ENCODE measurements at places on chromosomes 13 and 19.
A peak's percentile ranks its signal among the peaks of the same experiment; 100 is the strongest.

DNA sequence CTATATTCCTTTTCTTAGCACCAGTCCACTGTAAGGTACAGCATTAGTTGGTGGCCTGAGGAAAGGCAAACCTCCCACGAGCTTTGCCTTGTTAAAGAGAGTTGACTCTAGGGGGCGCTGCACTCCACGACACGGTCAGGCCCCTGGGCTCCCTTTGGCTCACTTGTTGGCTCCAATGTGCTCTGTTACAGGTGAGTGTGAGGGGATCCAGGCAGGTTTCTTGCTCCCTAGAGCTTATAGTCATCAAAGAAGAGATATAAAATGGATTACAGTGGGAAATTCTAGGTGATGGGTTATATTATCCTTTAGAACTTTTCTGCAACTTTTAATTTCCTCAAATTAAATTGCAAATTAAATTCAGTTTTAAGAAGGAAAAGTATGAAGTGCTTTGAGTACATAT lies 3.7 kb downstream of the WDR87 start:
- DNase-seq, result peak; percentile 85

DNA sequence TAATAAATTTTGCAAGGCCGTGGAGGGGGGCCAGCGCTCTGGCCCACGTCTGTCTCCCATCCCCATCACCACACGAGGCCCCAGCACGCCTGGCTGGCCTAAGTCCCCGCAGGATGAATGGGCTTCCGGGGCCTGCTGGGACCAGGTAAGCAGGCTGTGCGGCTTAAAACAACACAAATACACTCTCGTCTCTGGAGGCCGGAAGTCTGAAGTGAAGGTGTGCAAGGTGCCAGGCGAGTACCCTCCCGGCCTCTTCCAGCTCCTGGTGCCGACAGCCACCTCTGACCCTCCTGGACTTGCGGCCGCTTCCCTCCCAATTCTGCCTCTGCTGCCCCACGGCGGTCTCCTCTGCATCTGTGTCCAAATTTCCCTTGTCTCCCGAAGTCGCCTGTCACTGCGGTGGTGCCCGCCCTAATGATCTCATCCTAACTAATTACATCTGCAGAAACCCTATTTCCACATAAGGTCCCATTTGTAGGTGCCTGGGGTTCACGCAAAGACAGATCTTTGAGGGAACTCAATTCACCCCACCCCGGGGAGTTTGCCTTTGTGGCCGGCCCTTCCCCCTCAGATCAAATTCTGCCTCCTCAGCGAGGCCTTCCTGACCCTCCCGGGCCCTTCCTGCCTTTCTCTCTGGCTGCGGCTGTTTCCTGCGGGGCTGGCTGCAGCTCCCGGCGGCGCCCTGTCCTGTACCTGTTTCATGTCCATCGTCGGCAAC lies 8.1 kb upstream of the PTBP1 start:
- peak; percentile 25 for DNase-seq

- no peak for DNase-seq
Measured at GRCh38 chr13:61770681-61771080, 355.0 kb upstream of the PCDH20 start.

GRCh38 chr19:8050274-8051096 lies 2.1 kb upstream of the CCL25 start:
- DNase-seq, result peak; percentile 68

Measured in AG20443 (cell line).